ENCODE measurements at places on chromosomes 4 and X. TPM values are rescaled to one million over a fixed set of nuclear protein-coding genes. Genes with fewer than 3 reads are reported as not detected.

DNA sequence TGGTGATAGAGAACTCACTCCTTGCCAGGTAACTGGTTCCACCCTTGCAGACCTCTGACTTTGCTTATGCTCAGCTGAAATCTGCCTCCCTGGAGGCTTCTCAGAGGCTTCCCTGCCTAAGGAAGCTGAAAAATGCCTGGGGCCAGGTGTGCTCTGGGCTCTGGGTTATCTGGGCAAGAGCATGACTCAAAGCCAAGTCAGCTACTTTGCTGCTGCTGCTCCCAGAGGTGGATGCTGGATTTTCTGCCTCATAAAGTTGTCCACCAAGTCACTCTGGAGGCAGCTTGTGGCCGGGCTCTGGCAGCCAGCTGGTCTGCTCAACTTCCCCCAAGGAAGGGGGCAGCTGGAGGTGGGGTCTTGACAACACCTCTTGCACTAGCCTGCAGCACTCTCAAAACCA lies 132.7 kb downstream of the PJA1 start:
- no peak for DNase-seq

- no peak for DNase-seq
Observed at GRCh38 chr4:74095886-74096264, 3.1 kb downstream of the CXCL2 start.

DNA sequence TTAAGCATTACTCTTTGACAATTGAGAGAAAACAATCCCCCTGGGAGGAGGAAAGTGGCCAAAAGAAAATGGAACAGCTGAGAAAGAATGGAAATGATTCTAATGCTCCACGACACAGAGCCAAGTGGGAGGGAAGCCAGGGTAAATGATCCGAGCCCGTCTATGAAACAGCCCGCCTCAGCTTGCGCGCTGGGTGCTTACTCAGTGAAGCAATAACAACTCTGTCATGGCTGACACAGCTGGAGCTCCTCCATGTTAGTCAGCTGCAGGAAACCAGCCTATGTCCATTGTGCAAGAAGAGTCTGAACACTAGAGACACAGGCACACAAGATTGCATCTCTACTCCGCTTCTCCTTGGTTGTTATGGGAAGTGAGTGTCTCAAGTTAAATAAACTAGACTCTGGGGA lies 19.3 kb downstream of the NOA1 start:
- no peak for DNase-seq

GRCh38 chr4:7984286-7984925 lies 44.7 kb upstream of the AFAP1 start:
- no peak for DNase-seq

DNA sequence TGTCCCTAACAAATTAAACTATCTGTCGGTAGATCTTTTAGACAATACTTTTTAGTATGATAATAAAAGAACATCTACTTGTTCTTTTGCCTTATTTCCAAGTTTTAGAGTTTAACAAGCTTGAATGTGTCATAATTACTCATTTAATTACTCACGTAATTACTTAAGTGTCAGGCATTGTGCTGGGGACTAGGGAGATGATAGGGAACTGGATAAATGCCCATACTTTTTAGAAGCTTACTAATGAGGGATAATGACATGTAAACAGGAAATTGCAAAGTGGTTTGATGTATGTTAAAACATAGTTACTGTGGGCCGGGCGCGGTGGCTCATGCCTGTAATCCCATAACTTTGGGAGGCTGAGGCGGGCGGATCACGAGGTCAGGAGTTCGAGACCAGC lies 158.3 kb downstream of the DMD start:
- no peak for DNase-seq

DNA sequence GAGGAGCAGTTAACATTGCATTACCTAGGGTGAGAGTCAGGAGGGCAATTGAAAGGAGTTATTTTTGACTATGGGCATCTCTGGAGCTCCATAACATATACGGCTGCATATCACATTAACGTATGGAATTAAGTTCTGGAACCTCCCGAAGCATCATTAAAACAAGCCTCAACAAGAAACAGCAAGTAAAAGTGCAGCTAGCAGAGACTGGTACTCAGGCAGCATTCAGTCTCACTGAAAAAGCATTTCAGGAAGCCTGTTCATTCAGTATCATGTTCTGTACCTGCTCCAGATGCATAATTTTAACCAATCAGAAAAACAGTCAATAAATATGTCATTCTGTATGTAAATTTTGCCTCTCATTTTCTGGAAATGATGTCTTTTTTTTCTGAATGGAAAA lies 299.6 kb downstream of the EPHA5 start:
- DNase-seq, result no peak

GRCh38 chr4:10175626-10176025 lies 59.0 kb upstream of the WDR1 start:
- no peak for DNase-seq

GRCh38 chr4:40524366-40525041 lies 105.2 kb downstream of the RBM47 start:
- no peak for DNase-seq

Gene SMIM10L2A
- total RNA-seq, result 0.62 TPM

Gene ZMAT1
- total RNA-seq, result 3.2 TPM

Gene BTK
- total RNA-seq, result 0.60 TPM

Gene ADH6
- not detected for total RNA-seq
